ENCODE measurements at places on chromosomes 12 and 14.
A peak's percentile ranks its signal among the peaks of the same experiment; 100 is the strongest.

DNA sequence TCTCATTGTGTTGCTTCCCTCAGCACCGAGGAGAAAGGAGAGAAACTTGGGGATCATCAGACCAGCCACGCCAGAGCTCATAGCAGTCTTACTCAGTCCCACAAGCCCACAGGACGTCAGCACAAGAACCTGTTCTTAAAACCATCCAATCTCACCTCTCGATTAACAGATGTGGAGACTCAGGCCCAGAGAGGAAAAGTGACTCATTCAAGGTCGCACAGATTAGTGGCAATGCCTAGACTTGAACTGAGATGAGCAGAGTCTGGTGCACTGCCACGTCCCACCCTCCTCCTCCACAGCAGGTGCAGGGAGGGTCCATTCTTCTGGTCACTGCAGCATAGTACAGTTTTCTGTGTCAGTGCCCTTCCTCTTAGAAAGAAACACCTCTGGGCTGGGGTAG, 154.9 kb upstream of the PZP start:
- peak; percentile 32 for DNase-seq

DNA sequence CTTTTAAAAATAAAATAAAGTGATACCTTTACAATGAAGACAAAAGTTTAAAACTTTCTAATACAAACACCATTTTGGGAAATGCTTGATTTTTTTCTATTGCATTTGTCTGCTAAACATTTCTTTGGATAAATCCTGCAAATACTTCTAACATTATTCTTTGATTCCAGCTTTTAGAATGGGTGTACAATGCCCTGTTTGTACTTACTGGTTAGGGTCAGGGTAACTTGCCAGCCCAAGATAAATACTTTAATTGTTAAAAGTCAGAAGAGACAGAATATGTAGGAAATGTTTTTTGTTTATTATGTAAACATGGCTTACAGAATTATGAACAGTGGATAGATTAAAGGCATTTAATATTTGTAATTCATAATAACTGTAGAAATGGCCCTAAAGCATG, 60.5 kb downstream of the WASHC4 start:
- DNase-seq: no peak

DNA sequence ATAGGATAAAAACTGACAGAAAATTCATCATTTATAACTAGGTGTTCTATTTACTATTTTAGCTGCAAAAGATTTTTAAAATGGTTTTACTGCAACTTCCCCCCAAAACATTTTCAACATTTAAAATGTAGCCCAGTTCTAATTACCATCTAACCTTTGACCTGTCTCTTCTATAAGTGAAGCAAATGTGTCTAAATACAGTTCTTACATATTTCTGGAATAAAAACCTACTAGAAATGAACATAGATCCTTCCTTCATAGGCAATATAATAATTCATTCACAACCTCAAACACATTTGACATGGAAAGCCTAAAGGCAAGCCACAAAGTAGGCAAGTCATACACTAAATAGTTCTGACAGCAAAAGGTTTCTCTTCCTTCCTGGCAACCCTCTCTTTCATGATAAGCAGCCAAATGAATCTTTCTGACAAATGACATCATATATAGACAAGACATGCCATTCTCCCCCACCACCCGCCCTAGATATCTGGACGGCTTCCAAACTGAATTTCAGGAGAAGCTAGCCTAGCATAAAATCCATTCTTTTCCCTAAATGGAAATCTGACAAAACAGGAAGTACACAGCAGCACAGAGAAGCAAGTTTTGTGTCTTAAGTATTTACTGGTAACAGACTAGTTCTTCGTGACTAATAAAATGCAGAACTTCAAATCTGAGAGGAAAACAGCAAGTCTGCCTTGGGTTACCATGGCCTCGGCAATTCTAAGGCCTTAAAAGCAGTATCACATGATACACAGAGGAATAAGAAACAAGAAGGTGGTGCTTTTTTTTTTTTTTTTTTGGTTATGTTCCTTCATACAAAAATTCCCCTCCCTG, 17.2 kb upstream of the ARID4A start:
- DNase-seq: peak; percentile 40

- no peak for DNase-seq
Observed at GRCh38 chr14:79727900-79728299, 483.4 kb downstream of the DIO2 start.

DNA sequence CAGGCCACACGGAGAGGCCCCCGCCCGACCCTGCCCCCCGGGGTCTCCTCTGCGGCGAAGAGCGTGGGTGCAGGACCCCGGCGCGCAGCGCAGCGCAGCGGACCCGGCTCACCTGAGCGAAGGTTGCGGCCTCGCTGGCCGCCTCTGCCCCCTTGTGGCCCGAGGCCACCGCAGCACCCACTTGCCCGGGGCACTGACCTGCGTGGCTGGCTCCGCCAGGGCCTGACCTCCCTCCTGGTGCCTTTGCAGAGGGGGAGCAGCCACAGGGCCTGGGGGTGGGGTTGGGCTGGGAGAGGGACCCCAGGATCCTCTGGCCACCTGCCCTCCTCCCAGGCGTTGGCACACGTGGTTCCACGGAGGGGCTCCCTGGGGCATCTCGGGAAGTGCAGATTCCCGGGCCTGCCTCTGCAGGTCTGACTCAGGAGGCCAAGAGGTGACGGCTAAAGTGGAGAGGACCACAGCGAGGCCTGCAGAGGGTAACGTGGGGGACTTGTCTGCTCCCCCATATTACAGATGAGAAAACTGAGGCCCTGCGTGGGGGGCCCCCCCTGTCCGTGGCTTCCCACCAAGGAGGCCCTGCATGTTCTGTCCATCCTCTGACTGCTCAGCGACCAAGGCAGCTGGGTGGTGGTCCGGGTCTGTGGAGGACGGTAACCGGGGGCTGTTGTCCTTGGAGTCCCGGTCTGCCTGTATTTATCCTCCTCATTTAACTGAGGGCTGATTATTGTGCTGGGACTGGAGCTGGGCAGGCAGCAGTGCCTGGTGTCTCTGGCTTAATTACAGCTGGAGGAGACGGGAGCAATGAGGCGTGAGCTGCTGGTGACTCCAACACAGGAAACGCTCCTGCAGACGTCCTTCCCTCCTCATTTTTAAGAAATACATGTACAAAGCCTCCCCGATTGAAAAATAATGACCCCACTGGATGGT, 67.9 kb upstream of the BEGAIN start:
- DNase-seq: peak; percentile 58

- no peak for DNase-seq
Observed at GRCh38 chr12:64983771-64984278, 137.3 kb downstream of the WIF1 start.

DNA sequence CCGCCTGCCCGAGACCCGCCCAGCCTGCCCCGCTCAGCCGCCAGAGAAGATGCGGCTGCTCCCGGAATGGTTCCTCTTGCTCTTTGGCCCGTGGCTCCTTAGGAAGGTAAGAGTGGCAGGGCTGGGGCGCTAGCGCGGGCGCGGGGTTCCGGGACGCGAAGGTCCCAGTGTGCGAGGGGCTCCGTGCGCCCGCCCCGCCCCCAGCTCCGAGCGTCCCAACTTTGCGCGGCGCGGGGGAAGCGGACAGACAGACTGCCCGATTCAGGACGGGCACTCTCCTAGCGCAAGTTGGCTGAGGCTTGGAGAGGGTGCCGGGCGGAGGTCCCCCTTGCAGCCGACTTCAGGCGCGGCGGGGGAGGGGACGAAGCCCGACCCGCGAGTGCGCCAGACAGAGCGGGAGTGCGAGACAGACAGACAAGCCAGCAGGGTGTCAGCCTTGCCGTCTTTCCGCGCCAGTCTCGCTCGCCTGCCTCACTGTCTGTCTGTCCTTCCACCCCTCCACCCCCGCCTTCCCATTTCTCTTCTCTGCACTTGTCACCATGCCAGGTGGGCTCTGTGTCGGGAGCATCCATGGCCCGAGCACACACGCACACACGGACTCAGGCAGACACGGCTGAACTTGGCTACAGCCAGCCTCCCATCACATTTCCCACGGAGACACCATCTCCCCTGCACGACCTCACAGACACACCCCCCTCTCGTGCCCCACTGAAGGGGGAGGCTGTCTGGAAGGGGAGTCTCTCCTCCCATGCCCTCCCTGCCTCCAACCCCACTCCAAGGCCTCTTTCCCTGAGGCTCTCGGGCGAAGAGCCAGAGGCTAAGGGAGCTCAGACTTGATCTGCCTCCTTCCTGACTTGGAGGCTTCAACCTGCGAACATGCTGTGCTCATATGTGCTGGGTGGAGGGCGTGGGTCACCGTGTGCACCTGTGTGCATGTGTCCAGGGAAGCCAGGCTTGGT, 606 bp downstream of the NXPH4 start:
- DNase-seq: peak; percentile 27

- no peak for DNase-seq
Observed at GRCh38 chr12:122139266-122139665, 34.8 kb downstream of the IL31 start.

DNA sequence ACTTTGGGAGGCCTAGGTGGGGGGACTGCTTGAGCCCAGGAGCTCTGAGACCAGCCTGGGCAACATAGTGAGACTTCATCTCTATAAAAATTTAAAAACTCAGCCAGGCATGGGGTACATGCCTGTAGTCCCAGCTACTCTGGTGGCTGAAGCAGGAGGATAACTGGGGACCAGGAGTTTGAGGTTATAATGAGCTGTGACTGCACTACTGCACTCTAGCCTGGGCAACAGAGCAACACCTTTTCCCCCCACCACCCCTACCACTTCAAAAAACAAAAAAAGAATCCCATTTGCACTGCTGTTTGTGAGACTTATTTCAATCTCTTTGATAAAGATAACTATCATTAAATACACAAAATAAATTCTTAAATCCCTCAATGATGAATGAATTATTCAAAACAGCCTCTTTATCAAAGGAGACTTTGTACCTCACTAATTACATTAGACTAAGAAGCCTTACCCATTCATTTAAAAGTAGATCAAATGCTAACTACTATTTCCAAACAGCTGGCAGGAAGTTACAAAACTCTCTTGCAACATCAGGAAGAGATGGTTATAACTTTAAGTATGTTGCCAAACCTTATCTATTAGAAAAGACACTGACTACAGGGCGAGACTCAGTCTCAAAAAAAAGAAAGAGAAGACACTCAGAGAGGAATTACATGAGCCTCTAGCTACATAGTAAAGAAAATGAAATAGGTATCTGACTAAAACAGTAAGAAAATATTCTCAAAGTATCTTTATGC, 14.7 kb downstream of the BLTP3B start:
- DNase-seq: no peak

DNA sequence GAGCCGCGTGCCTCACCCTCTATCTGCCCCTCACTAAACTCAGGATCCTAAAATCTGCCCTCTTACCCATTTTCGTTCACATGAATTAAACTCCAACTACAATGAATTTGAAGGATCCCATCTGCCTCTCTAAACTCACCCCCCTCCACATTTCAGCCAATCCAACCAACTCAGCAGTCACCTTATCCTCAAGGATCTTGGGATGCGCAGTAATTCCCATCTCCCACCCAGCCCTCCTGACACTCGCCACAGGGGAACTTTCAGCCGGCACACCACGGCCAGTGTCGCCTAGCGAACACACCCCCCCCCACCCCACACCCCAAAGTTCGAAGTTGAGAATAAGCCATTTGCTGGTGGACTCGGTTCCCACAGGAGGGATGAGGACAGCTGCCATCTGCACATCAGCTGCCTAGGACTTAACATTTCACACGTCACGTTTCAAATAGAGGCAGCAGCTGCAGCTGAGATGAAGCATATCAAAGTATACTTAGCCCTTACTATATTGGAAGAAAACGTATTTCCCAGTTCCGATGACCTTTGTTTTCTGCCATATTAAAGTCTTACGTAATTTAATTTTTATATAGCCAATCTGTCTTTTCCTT, 8.7 kb upstream of the SELPLG start:
- DNase-seq: no peak

All from activated CD4-positive, alpha-beta T cell treated with anti-CD3 and anti-CD28 coated beads for 48 hours (primary cell).